Fibroblast of skin of scalp (primary cell): ENCODE measurements at places on chromosomes 4 and X.

DNA sequence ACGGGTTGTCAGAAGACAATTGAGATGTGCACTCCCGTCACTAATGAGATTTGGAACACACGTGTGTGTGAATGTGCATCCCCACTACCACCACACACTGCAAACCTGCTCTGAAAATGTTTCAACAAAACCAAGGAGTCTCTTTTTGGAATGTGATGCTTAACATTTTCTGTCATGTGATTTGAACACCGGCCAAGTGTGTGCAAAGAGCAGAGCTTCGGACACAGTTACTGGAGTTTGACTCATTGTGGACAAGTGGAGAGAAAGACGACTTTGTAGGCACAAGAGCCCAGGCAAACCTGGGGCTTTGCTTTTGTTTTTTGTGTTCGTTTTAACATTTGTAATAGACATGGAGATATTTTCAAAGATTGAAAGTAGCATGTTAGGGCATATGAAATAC lies 49.2 kb downstream of the CCKAR start:
- peak; percentile 39 for DNase-seq

- no peak for DNase-seq
These were observed 232.5 kb downstream of the ARHGAP10 start for GRCh38 chr4:147964266-147964880.

GRCh38 chr4:94454405-94454804 lies 2.7 kb downstream of the PDLIM5 start:
- no peak for DNase-seq

GRCh38 chr4:53598483-53598882 lies 7.2 kb upstream of the LNX1 start:
- no peak for DNase-seq

GRCh38 chrX:12894074-12895030 lies 12.1 kb upstream of the TLR8 start:
- DNase-seq: peak; percentile 22
